ENCODE measurements at places on chromosomes 1 and 21.

DNA sequence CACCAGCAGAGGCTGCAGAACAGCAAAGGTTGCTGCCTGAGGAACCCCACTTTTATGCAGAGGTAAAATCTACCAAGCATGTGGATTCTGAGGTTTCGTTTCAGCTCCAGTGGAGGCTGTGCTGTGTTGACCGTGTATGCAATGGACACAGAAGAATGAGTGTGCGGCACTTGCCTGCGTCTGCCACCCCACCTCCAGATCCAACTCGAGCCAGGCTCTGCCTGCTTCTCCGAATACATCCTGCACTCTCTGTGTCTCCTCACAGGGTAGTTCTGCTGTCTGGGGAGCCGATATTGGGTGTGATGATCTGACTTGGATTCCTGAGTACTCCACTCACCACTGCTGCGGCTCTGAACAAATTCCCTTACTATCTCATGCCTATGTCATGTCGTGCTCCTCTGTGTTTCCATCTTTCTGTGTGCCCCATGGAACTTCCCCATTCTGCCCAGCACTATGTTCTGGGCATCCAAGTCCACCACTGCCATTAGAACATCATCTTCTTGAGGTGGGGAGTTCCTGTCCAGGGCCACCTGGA is 129.8 kb downstream of the SLC45A1 start:
- no peak for DNase-seq

- DNase-seq: no peak
These were observed 103.0 kb downstream of the KIAA0319L start for GRCh38 chr1:35454176-35454575.

DNA sequence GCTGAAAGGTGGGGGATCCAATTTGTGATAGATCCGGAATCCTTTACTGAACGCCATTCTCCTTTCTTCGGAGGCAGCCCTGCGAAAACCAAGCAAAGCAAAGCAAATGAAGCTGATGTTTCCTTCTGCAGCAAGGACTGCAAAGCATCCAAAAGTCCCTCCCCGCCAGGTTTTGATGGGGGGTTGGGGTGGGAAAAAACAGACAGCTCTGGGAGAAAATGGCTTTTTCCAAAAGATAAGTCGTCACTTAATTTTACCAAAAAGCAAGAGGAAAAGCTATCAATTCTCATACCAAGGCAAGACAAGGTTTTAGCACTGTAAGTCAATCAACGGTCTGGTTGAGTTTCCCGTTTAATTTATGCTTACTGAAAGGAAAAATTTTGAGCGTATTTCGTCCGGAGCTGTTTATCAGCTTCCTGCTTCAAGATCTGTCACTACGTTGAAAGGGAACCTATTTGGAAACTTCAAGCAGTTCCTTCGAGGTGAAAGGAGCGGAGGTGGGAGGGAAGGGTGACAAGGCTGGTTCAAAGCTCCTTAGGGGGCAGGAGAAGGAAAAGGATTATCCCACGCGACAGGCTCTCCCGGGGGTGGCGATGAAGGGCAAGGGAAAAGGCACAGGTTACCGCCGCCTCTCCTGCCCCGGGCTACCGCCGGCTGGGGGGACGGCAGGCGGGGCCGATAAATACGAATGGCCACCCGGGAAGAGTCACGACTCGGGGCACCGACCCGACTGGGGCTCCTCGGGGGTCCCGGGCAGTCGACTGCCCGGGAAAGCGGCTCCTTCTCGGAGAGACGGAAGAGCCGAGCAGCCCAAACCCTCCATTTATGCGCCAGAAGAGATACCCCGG is 750 bp downstream of the SYNJ1 start:
- DNase-seq: peak; percentile 21

- DNase-seq: no peak
These were observed 146.5 kb downstream of the PDE4B start for GRCh38 chr1:65939191-65939590.

Data from NCI-H1694 (cell line).